ENCODE measurements at places on chromosomes 2 and 18.

DNA sequence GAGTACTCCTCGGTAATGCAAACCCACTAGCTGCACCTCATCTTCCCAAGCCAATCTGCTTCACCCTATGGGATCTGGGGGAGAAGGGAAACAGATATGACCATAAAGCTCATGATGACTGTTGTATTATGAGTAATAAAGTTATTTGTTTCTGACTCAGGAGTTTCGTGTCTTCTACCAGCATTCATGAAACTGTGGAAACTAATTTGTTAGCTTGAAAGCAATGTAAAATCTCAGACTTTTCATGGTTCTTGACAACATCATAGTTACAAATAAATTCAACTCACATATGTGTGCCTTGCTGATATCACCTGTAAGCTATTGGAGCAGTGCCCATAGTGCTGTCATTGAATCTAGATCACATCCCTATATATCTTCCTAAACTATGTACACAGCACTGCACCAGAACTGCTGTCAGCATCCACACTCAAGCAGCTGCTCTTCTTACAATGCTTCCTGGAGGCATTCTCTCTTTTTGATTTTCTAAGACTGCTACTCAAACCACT, 135.6 kb upstream of the KYNU start:
- H3K4me1 ChIP-seq: no peaks in the 10 kb centered on the region
- H3K4me3 ChIP-seq: no peak overlapping the region
- H3K36me3 ChIP-seq: no peaks in the 10 kb centered on the region
- no peak overlapping the region for H3K27ac ChIP-seq
- no peak for DNase-seq
- H3K27me3 ChIP-seq: no peaks in the 10 kb centered on the region

GRCh38 chr2:105796131-105796638, 51.5 kb downstream of the NCK2 start:
- no peak for DNase-seq
- no peak overlapping the region for H3K4me3 ChIP-seq
- no peaks in the 10 kb centered on the region for H3K36me3 ChIP-seq
- H3K27ac ChIP-seq: no peak overlapping the region
- peaks cover 67% of the 10 kb centered on the region for H3K4me1 ChIP-seq
- H3K27me3 ChIP-seq: no peaks in the 10 kb centered on the region

- peaks cover 3% of the 10 kb centered on the region for H3K27me3 ChIP-seq
- H3K4me1 ChIP-seq: no peaks in the 10 kb centered on the region
- H3K4me3 ChIP-seq: no peak overlapping the region
- DNase-seq: no peak
- H3K36me3 ChIP-seq: no peaks in the 10 kb centered on the region
Observed at GRCh38 chr2:80519121-80519643, 214.6 kb upstream of the LRRTM1 start.

- no peaks in the 10 kb centered on the region for H3K36me3 ChIP-seq
- no peak overlapping the region for H3K27ac ChIP-seq
- H3K4me3 ChIP-seq: no peak overlapping the region
- DNase-seq: no peak
- no peaks in the 10 kb centered on the region for H3K27me3 ChIP-seq
Observed at GRCh38 chr2:24618680-24619079, 127.6 kb downstream of the NCOA1 start.

DNA sequence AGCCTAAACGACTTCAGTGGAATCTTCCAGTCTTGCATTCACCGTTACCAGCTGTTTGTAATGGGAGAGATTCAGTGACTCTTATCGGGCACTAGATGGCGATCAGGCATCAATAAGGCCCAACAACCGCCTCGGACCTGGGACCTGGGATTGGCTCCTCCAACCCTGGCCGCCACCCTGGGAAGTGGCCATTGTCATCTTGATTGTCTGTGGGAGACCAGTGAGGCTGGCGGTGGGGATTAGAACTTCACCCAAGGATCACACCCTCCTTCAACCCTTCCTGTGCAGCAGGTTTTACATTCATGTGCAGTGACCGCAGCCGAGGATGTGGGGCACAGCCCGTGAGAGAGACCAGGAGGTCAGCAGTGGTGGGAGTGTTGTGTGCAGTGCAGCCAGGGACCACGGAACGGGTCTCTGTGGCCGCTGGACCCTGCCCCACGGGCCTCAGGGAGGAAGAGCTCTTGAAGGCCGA, 85.3 kb downstream of the SPP2 start:
- no peak overlapping the region for H3K27ac ChIP-seq
- H3K4me1 ChIP-seq: no peaks in the 10 kb centered on the region
- no peak overlapping the region for H3K4me3 ChIP-seq
- peaks cover 3% of the 10 kb centered on the region for H3K27me3 ChIP-seq

- DNase-seq: no peak
- no peaks in the 10 kb centered on the region for H3K27me3 ChIP-seq
- no peak overlapping the region for H3K4me3 ChIP-seq
- H3K4me1 ChIP-seq: no peaks in the 10 kb centered on the region
- H3K27ac ChIP-seq: no peak overlapping the region
Observed at GRCh38 chr18:6004683-6005082, 109.4 kb upstream of the TMEM200C start.

DNA sequence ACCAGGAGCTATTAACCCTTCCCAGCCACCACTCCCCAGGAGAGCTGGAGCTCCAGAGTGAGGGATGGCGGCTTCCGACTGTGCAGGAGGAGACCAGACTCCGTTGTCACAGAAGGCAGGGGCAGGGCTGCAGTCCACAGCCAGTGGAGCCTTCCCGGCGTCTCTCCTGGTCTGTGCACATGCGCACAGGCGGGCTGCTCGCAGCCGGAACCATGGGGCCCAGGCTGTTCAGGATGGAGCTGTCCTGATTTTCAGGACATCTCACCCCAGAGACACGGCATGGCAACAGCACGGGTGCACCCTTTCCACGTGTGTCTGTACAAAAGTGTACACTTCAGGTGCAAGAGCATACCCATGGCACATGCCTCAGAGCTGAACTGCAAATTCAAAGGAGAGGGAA, 28.9 kb downstream of the EIPR1 start:
- no peaks in the 10 kb centered on the region for H3K27me3 ChIP-seq
- peaks cover 13% of the 10 kb centered on the region for H3K36me3 ChIP-seq
- no peak overlapping the region for H3K4me3 ChIP-seq
- H3K27ac ChIP-seq: no peak overlapping the region
- DNase-seq: no peak

DNA sequence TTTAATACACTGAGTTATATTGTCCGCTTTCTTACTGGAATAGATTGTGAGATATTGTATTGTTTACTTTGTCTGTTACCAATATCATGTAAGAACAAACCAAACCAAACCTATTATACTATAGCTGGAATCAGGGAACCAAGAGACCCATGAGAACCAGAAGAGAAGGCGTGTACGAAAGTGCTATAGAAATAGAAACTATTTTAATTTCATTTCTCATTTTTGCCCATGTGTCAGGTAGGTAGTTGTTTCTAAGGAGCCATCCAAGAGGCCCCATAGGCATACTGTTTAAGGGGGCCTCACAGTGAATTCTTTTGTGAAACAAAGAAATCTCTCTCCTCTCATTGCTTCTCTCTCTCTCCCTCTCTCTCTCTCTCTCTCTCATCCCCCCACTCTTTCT, 363.6 kb downstream of the RNF144A start:
- H3K27ac ChIP-seq: no peak overlapping the region
- no peaks in the 10 kb centered on the region for H3K36me3 ChIP-seq
- no peaks in the 10 kb centered on the region for H3K27me3 ChIP-seq
- DNase-seq: no peak
- H3K4me3 ChIP-seq: no peak overlapping the region
- no peaks in the 10 kb centered on the region for H3K4me1 ChIP-seq

GRCh38 chr2:23916727-23917405, 10.1 kb downstream of the ATAD2B start:
- no peaks in the 10 kb centered on the region for H3K27me3 ChIP-seq
- no peak overlapping the region for H3K4me3 ChIP-seq
- H3K36me3 ChIP-seq: no peaks in the 10 kb centered on the region
- H3K4me1 ChIP-seq: peaks cover 33% of the 10 kb centered on the region
- DNase-seq: no peak
- no peak overlapping the region for H3K27ac ChIP-seq

- H3K4me3 ChIP-seq: no peak overlapping the region
- no peaks in the 10 kb centered on the region for H3K4me1 ChIP-seq
- H3K36me3 ChIP-seq: no peaks in the 10 kb centered on the region
Observed at GRCh38 chr18:11671156-11671555, 17.9 kb upstream of the GNAL start.

DNA sequence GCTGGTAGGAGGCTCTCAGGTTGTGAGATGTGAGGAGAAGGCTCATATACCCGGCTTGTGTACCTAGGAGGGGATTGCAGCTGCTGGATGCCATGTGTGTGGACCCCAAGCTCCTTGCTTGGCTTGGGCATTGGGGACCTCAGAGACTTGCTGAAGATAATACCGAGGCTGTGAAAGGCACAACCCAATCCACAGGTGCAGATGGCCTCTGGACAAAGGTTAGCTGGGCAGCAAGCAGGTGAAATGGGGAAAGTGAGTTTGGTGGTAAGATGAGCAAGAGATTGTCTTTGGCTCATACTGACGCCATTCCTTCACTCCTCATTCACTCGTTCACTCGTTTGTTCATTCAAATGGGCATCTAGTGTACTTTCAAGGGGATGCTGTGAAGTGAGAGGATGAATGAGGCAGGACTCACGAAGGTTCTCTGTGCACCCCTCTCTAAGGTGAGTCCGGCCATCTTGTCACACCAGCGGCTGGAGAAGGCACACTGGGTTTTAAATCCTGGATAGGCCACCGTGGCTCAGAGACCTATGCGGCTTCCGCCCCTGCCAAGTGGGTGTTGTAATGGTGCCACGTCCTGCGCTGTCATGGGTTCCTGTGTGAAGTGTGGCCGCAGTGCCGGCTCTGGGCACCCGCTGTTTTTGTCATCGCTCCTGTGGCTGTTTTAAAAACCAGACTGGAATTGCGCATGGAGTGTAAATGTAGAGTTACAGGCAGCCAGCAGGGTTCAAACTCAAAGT, 13.7 kb downstream of the FBLN7 start:
- no peaks in the 10 kb centered on the region for H3K27me3 ChIP-seq
- H3K36me3 ChIP-seq: no peaks in the 10 kb centered on the region
- no peaks in the 10 kb centered on the region for H3K4me1 ChIP-seq

- H3K4me3 ChIP-seq: no peak overlapping the region
- H3K36me3 ChIP-seq: no peaks in the 10 kb centered on the region
- H3K27ac ChIP-seq: no peak overlapping the region
- no peak for DNase-seq
- no peaks in the 10 kb centered on the region for H3K27me3 ChIP-seq
Observed at GRCh38 chr2:120510751-120511395, 164.9 kb downstream of the INHBB start.

DNA sequence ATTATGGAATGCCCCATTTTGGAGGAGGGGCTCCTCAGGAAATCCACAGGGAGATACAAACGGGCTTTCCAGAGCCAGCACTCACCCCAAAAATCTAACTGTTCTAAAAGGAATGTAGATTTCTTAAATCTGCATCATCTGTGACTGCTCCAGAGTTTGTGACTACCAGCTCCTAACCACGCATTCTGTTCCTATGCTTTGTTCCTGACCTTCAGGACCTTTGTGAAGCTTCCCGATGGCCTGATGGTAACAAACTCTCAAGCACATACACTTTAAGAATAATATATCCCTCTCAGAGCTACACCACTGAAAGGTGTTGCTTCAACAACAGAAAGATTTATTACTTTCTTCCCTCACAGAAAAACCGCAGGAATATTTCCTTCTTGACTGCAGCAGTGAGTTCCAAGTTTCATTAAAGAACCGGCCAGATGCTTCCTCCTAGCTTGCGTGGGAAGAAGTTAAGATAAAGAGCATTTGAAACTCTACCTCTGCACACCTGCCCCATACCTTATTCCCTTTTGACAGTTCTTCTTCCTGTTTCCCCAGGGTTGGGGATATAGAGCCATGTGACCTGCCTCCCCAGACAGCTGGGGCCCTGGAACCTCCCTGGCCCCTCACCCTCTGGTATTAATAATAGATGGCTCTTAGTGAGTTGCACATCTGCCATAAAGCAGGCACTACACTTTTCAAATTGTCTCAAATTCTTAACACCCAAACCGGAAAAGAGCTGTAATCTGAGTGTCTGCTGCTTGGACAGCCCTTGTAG, 40.2 kb upstream of the EML4 start:
- H3K4me1 ChIP-seq: peaks cover 42% of the 10 kb centered on the region
- H3K27me3 ChIP-seq: no peaks in the 10 kb centered on the region
- no peaks in the 10 kb centered on the region for H3K36me3 ChIP-seq

DNA sequence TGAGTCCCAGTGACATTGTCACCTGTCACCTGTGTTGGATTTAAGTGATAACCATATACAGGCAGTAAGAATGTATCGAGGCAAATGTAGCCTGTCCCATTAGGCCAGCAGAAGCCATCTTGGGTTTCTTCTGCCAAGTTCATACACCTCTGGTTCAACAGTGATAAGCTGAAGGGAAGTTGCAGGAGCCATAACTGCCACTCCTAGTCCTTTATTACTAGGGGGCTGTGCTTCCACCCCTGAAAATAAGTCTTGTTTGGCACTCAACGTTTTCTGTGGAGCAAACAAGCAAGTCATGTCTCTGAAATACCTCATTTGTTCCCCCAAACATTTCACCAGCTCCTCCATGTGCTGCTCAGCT, 58.1 kb upstream of the ALPP start:
- H3K4me1 ChIP-seq: peaks cover 18% of the 10 kb centered on the region
- DNase-seq: no peak
- no peaks in the 10 kb centered on the region for H3K27me3 ChIP-seq
- H3K36me3 ChIP-seq: no peaks in the 10 kb centered on the region
- H3K4me3 ChIP-seq: no peak overlapping the region
- no peak overlapping the region for H3K27ac ChIP-seq
